ELF-1 (cell line): ENCODE measurements at places on chromosomes 4 and X.

GRCh38 chr4:2574863-2575262 lies 38.4 kb downstream of the FAM193A start:
- no peak for DNase-seq

- DNase-seq: no peak
These were observed 18.2 kb upstream of the DDIT4L start for GRCh38 chr4:100208459-100208858.

- no peak for DNase-seq
These were observed 44.8 kb downstream of the SMARCA5 start for GRCh38 chr4:143558286-143558685.

GRCh38 chrX:13339607-13340006 lies 19.8 kb upstream of the ATXN3L start:
- no peak for DNase-seq

- no peak for DNase-seq
These were observed 150.5 kb upstream of the SPRY1 start for GRCh38 chr4:123246085-123246484.

GRCh38 chrX:31236231-31236630 lies 164.4 kb upstream of the FTHL17 start:
- DNase-seq: no peak

GRCh38 chrX:113384628-113385027 lies 544.0 kb upstream of the AMOT start:
- no peak for DNase-seq

DNA sequence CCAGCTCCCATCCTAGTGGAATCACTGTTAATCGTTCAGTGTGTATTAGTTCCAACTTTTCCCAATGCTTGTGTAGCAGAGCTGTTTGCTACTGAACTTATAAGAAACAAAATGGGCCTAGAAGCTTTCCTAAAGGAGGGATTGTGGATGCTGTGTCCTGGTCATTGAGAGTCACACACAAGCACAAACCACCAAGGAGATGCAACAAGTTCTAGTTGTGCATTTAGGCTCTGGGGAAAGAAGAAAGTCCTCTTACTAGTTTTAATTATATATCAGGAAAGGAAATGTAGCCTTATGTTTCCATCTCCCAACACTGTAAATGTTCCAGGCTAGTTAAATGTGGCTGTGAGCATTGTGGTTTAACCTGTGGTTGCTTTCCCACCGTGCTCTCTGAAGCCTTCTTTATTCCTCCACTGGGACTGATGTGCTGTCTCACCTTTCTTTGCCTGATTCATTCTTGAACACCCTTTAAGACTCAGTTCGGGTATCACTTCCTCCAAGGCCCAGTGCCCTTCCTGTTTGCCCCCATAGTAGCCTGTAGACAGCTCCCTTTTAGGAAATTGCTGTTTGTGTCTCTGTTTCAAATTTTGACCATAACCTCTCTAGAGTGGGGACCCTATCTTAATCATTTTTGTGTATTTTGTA lies 34.3 kb downstream of the ATP10D start:
- DNase-seq: no peak

GRCh38 chr4:129903861-129904260 lies 807.9 kb downstream of the C4orf33 start:
- DNase-seq: no peak

- DNase-seq: no peak
These were observed 22.9 kb upstream of the CXCL13 start for GRCh38 chr4:77582711-77583110.

- no peak for DNase-seq
These were observed 216.6 kb upstream of the INTU start for GRCh38 chr4:127416115-127416514.

- no peak for DNase-seq
These were observed 5.3 kb upstream of the SUPT20HL1 start for GRCh38 chrX:24355095-24355494.

GRCh38 chr4:3701736-3702560 lies 64.2 kb upstream of the ADRA2C start:
- DNase-seq: no peak

GRCh38 chr4:189305500-189305899 lies 635.2 kb upstream of the FRG1 start:
- DNase-seq: no peak

DNA sequence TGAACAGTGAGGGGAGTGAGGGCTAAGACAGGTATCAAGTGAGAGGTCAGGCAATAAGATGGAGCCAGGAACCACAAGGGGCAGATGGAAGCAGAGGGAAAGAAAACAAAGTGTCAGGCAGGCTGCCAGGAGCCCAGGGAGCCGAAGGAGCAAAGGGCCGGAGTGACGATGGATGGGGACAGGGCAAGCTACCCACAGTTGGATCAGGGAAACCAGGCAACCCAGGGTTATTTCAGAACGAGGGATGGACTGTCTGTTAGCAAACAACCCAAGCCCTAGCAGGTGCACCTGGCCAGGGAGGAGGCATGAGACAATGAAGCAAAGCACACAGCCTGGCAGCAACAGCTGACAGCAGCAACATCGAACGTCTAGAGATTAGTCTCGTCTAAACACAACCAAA lies 39.2 kb downstream of the SEL1L3 start:
- DNase-seq: no peak

DNA sequence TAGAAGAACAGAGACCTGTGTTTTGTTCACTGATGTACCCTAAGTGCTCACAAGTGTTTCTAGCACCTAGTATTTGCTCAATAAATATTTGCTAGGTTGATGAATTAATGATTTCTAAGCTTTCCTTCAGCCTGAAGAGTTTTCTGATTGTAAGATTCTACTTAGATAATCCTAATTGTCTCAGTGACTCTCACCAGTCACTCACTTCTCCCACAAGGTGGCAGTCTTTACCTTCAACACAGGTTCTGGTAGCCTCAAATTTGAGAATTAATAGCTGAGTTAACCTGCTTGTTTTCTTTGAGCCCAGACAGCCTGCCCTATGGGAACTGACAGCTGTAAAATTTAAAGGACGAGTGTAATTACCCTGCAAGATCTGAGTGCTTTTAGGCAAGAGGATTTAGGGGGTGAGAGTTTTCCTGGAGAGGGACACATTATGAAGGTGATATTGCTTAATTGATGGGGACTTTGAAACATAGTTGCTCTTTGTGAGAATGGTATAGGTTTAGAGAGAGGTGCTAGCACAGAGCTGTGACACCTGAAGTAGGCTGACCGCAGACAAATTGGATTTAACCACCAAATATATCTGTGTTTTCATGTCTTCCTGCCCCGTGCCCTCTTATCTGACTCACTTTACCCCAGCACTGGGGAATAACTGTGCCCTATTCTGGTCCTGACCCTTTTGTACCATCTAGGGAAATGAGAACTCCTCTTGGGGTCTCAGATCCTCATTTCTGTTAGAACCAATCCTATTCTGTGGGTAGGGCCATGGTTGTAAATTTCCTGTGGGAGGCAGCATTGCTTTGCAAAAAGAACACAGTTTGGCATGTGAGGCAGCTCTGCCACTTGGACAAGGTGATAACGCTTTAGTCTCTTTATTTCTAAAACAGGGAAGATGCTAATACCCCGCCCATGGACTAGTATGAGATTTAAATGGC lies 27.7 kb downstream of the CD38 start:
- peak; percentile 53 for DNase-seq

GRCh38 chr4:106370214-106370613 lies 1.6 kb upstream of the GIMD1 start:
- no peak for DNase-seq

- DNase-seq: no peak
These were observed 128.3 kb downstream of the MANBA start for GRCh38 chr4:102632241-102633065.

GRCh38 chrX:132738951-132739350 lies 219.5 kb downstream of the HS6ST2 start:
- peak; percentile 68 for DNase-seq

- no peak for DNase-seq
These were observed 13.6 kb downstream of the RNF212 start for GRCh38 chr4:1099684-1100335.

DNA sequence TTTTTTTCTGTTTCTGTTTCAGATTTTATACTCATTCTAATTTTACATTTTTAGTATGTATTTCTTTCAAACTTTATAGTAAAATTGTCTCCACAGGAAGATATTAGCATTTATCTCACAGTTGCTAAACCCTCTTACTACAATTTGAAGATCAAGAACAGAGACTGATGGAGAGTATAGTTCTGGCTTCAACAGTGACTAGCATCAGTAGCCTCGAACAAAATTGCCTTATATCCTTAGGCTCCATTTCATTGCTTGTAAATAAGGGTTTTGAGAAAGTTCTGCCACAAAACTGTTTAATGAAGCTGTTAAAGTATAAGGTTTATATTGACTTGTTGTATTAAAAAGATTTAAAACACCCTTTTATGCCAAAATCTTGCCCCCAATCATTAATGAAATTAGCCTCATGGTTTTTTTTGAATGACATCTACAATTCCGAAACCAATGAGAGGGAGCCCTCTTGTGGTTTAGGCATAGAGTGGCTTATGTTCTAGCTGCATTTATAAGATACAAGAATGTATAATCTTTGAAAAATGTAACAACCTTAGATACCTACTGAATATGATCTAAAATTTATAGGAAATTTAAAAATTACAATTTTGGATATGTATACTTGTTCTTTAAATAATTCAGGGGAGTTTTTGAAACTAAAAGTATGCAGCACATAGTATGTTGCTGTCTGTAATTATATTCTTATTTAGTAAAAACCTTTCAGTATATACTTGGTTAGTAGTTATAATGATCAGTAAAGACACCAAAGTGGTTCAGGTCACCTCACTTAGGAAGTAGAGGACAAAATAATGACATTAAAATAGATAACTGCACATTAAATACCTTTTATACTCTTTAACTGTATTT lies 109.8 kb upstream of the HPGD start:
- no peak for DNase-seq

DNA sequence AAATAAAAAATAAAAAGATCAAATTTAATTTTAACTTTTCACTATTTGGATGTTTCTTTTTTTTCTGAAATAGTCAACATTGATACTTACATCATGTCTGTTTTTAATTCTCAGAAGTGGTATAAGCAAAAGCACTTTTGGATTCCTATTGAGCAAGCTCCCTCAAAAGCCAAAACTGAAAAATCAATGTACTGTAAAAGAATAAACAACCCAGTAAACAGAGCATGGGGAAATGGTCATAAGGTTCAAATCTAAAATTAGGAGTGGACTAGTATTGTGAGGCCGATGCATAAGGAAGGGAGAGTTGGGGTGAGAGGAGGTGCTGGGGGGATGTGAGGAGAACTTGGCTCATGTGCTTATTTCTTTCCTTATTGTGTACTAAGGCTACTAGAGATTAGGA lies 37.9 kb downstream of the NUDT6 start:
- DNase-seq: no peak

DNA sequence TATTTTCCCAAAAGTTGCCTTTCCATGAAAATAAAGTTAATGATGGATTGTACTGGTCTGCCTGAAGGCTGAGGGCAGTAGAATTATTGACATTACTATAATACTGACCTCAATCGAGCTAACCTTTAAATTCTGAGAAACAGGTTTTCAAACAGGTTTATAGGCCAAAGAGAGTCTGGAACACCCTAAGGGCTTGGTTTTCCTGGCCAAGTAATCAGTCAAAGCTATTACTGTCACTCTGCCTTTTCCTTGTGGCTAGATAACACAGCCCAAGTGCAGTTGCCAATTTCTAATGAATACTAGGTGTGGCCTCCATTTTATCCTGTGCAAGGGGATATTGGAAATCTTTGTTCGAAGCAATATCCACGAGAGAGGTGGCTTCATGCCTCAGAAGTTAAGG lies 75.2 kb downstream of the INTS12 start:
- peak; percentile 71 for DNase-seq

DNA sequence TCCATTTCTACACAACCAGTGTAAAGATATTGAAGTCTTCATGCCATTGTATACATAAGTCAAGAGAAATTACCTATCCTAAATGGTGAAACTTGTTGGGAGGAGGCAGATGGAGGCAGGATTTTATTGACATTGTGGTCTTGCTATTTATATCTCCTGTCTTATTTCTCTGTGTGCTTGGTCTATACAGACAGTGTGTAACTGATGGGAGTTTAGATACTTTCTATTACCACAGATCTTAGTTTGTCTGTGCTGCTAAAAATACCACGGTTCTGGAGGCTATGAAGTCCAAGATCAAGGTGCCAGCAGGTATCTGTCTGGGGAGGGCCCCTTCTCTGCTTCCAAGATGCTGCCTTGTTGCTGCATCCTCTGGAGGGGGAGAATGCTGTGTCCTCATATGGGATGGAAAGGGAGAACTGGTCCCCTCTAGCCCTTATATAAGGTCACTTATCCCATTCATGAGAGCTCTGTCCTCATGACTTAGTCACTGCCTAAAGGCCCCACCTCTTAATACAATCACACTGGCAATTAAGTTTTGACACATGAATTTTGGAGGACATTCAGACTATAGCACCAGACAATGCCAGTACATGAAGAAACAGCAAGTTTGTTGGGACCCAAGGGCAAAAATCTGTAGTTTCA lies 62.4 kb downstream of the SYNPO2 start:
- no peak for DNase-seq

DNA sequence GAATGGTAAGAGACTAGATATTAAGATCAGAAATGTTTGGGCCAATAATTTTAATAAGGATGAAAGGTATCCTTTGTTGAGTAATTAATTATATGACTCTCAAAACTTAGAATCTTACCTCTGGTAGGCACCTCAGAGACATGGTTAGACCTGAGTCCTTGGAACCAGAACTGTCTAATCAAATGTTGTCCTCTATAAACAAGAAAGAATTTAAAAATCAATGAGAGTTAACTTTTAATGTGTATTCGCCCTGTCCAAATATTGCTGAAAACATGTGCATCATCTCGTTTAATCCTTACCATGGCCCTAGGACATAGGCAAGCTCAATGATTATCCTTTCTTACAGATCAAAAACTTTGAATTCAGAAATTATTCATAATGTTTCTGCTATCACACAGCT lies 24.0 kb upstream of the NUDT11 start:
- DNase-seq: no peak

- peak; percentile 34 for DNase-seq
These were observed at the start of gene CXorf65 for GRCh38 chrX:71106427-71106826. CXorf65 (minus strand) TSS chrX:71106740; CDS start chrX:71106556, 184 bp downstream.

DNA sequence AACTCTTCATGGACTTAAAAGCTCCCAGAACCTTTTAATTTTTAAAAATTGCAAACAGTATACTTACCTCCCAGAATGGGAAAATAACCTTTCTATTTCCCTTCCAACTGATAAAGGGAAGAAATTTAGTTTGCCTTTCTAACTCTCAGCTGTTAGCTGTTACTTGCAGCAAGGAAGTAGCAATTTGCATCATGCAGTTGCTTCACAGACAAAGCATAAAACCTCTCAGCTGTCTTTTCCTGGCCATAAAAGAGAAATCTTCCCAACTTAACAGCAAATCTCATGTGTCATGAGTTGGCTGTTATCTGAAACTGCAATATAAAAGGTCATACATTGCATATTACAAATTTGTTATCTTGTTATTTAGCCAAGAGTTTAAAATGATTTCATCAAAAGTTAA lies 18.4 kb downstream of the C4orf17 start:
- DNase-seq: no peak

GRCh38 chr4:8915201-8916200 lies 43.9 kb upstream of the HMX1 start:
- DNase-seq: no peak

GRCh38 chr4:180098586-180098985 lies 2144.6 kb upstream of the TENM3 start:
- no peak for DNase-seq

- no peak for DNase-seq
These were observed 25.2 kb downstream of the HTRA3 start for GRCh38 chr4:8294775-8295174.

- no peak for DNase-seq
These were observed 147.8 kb downstream of the PAPSS1 start for GRCh38 chr4:107572281-107572680.

GRCh38 chr4:114998316-114998715 lies 115.1 kb downstream of the NDST4 start:
- no peak for DNase-seq
